ENCODE measurements at places on chromosomes 6 and 20. TPM values are rescaled to one million over a fixed set of nuclear protein-coding genes. Genes with fewer than 3 reads are reported as not detected.

- DNase-seq = peak; percentile 58
These were observed 26.8 kb downstream of the ERGIC3 start for GRCh38 chr20:35568645-35569044.

- DNase-seq = no peak
These were observed 134.2 kb downstream of the PLCB4 start for GRCh38 chr20:9203081-9203447.

PTK7 gene
- 13.0 TPM for total RNA-seq

- no peak for DNase-seq
These were observed 64.1 kb downstream of the TFAP2C start for GRCh38 chr20:56693217-56693616.

- no peak for DNase-seq
These were observed 175.4 kb upstream of the HDDC2 start for GRCh38 chr6:125477156-125477555.

DNA sequence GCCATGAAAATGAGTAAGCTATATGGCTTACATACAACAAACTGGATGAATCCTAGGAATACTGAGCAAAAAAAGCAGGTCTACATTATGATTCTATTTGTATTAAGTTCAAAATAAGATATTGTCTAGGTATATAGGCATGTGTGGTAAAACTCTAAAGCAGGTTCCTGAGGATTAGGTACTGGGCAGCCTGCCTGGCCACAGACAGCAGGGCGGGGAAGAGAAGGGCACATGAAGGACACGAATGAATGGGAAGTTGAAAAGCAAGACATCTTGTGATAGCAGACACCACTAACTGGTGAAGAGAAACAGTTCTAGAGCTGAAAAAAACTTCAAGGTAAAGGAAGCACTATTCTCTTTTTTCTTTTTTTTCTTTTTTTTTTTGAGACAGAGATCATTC, 72.6 kb upstream of the SLC4A11 start:
- no peak for DNase-seq

MUCL3 gene
- total RNA-seq = not detected

GRCh38 chr20:45967551-45968080, 4.4 kb downstream of the ZNF335 start:
- DNase-seq = no peak

GRCh38 chr6:156082012-156082411, 626.4 kb upstream of the NOX3 start:
- DNase-seq = no peak

GRCh38 chr6:160029525-160029924, 60.6 kb downstream of the IGF2R start:
- DNase-seq = no peak

MC3R gene
- total RNA-seq = not detected

SLC26A8 gene
- total RNA-seq = not detected

- no peak for DNase-seq
These were observed 59.5 kb downstream of the NINL start for GRCh38 chr20:25525867-25526266.

CENPW gene
- total RNA-seq = 76.9 TPM

DNA sequence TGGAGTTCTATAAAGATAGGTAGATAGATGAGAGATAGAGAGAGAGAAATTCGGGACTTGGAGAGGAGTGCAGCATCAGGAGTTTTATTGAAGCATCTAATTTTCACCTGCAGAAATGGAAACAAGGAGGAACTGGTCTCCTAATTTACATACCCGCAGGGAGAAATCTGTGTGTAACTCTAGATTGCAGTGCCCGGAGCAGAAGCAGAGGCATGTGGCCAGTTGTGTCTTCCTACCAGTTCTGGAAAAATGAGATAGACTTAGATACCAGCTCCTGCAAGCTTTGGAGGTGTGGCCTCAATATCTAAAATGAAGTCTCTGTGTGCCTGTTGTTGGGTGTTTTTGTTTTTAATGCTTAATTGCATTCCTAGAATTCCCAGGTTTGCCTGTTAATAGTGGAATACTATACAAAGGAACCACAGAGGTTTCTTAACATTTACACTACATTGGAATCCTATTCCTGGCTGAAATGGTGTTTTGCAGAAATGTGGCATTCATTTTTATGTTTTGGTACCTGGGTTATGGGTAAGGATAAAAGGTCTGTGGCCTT, 57.4 kb downstream of the DTD1 start:
- no peak for DNase-seq

DNA sequence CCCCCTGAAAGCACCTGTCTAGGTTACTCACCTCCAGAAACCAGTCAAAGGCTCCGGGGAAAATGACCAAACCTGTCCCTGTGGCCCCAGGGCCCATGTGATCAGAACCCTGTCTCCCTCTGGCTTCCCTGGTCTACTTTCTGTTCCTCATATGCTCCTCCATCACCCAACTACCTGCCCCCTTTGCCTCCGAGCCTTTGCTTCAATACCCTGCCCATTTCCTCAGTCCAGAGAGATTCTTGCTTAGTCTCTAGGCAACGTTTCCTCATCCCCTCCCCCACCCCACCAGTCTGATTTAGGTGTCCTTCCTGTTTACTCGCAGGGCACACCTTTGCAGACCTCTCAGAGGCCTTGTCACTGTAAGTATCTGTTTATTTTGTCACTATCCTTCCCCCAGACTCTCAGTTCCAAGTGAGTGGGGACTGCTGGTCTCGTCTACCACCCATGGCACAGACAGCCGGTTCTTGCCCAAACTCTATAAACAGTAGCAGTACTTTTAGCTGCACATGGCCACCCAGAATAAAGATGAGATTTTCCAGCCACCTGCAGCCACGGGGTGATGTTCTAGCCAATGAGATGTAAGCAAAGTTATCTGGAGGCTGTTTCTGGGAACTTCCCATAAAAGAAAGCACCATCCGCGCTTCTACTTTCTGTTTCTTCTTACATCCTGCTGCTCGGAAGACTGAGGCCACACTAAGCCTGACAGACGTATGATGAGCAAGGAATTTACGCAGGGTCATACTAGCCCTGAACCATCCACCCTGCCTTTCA, 13.3 kb downstream of the ELOVL5 start:
- DNase-seq = peak; percentile 93

GRCh38 chr6:168367285-168367751, 47.7 kb upstream of the DACT2 start:
- no peak for DNase-seq

GRCh38 chr6:36368421-36368820, 19.0 kb downstream of the ETV7 start:
- DNase-seq = no peak

GSTA2 gene
- total RNA-seq = not detected

GRCh38 chr20:41694796-41695195, 76.6 kb upstream of the CHD6 start:
- no peak for DNase-seq

GRCh38 chr6:11732036-11732631, 46.5 kb downstream of the ADTRP start:
- DNase-seq = no peak

DNA sequence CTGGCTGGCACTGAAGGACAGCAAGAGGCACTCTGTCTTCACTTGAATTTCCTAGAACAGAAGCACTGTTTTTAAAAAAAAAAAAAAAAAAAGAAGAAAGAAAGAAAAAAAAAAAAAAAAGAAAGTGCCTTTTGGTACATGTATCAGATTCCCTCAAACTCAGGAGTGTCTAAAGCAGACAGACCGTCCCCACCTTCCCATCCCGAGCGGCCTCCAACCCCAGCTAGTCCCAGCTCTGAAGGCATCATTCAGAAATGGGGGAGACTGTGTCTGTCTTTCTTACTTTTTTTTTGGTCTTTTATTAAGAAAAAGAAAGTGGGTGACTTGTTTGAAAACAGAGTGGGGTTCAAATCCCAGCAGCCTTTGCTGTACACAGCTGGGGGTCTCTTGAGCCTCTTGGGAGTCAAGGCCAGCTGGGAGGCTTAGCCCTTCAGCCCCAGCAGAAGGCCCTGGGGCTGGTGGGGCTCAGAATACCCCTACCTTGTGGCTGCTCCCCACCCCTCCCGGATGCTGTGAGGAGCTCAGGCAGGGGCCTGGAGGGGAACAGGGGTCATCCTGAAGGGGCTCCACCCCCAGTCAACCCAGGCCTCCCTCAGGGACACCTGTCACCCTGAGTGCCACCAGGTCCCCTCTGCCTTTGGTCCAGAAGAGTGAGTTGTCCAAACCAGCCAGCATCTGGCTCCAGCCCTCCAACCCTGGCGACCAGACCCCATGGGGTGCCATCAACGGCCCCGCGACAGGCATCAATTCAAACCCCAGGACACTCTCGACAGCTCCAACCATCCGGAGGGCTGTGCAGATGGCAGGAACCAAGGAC, 128.3 kb downstream of the TAF4 start:
- DNase-seq = no peak

GRCh38 chr6:151001387-151002056, 136.0 kb downstream of the MTHFD1L start:
- DNase-seq = no peak

- no peak for DNase-seq
These were observed 84.4 kb downstream of the TFAP2A start for GRCh38 chr6:10330515-10330914.

TAGAP gene
- 22.7 TPM for total RNA-seq

DNA sequence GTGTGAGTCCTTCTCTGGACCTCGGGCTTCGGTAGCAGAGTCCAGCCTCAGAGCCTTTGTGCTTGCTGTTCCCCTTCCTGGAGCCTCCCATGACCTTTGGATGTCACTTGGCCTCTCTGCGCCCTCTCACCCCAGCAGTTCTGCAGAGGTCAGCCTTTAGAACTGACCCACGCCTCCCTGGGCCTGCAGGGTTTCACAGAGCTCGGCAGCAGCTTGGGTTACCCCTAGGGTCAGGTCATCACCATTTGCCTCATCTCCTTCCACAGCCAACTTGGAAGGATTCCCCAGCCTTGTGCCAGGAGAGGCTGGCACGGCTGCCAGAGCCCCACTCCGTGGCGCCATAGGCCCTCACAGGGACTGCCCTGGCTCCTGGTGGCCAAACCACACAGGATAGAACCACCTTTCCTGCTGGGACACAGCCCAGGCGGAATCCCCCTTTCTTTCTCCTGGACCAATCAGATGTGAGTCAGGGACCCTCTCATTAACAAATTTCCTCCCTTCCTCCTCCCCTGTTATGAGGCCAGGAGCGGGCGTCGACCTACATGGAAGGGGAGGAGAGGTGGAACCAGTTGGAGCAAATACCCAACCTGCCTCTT, 13.9 kb upstream of the SIRPA start:
- DNase-seq = no peak

HRH3 gene
- total RNA-seq = not detected

GRCh38 chr6:73722318-73723060, 26.5 kb downstream of the CD109 start:
- DNase-seq = no peak

DNA sequence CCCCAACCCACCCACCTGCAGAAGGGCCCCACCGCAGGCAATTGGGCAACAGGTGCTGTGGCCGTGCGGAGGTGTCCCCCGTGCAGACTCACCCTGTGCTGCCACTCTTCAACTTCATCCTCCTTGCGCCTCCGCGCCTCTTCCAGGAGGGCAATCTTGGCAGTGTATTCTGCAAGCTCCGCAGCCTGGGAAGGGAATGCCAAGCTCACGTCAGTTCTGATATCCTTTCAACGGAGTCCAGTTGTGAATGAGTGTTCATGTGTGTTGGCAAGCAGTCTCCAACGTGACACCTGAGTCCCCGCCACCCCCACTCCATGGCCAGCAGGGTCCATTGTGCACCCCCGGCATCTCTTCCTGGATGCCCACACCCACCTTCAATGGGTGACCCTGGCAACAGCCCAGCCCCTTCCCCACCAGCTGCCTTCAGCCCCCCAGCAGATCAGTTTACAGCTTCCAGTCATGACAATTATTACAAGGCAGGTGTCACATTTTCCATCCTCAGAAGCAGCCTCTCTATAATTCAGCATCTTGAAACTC, 49.9 kb downstream of the EZR start:
- DNase-seq = no peak

DNA sequence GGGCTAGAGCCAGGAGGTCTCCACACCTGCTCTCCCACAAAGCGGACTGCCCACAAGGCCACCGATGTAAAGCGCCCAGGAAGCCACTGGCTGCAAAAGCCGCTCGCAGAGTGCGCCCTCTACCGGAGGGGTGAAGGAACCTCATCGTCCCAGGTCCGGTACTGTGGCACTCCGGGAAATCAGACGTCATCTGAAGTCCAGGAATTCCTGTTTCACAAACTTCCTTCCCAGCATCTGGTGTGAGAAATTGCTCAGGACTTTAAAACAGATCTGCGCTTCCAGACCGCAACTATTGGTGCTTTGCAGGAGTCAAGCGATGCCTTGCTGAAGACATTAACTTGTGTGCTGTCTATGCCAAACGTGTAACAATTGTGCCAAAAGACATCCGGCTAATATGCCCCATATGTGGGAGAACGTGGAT, 115.1 kb upstream of the ARID1B start:
- DNase-seq = peak; percentile 37

DNA sequence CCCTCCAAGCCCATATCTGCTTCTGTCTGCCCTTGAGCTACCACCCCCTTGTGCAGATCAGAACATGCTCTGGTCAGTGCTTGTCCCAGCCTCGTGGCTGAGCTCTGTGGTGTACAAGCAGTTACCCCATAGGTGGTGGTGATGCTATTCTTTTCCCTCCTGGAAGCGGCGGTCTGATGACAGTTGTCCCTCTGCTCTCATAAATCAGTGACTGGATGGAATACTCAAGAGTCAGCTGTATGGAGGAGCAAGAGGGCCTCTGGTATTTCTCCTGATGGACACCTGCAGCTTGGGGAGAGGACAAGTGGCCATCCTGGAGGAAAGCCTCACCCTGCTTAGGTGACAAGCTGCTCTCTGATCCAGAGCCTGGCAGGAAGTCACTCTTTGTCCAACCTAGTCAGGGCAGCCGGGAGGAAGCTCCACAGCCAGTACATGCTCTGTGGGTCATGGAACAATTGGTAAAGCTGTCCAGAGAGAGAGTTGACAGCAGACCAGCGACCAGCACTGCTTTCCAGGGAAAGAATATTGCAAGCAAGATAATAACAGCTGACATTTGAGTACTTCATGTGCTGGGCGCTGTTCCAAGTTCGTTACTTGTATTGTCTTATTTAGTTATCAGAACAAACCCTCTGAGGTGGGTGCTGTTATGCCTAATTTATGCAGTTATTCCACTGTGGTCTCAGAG, 47.1 kb downstream of the SCAND1 start:
- DNase-seq = no peak

EMILIN3 gene
- total RNA-seq = not detected

GRCh38 chr6:166165558-166166313, 1.9 kb downstream of the TBXT start:
- DNase-seq = no peak

Data from OCI-LY7 (cell line).